ENCODE measurements at places on chromosomes 5 and 9.
A peak's percentile ranks its signal among the peaks of the same experiment; 100 is the strongest.

- no peak for DNase-seq
Measured at GRCh38 chr5:170542691-170543293, 39.0 kb downstream of the KCNIP1 start.

DNA sequence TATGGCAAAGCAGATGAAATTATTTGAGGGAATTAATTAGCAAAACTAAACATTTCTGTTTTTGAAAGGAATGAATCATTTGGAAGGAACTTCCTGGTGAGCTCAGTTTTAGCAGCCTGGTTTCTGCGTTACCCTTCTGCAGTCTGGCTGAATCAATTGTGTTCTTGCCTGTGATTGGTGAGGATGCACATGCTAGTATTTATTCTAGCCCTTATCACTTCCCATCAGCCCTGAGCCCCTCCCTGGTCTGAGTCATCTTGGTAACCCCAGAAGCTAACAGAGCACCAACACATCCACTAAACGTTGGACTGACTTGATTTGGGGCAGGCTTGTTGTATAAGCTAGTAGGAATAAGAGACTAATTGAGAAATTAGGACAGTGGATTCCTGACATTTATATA is 6.6 kb downstream of the TJP2 start:
- DNase-seq, result peak; percentile 97

GRCh38 chr5:1436036-1436435 is 9.2 kb downstream of the SLC6A3 start:
- no peak for DNase-seq

DNA sequence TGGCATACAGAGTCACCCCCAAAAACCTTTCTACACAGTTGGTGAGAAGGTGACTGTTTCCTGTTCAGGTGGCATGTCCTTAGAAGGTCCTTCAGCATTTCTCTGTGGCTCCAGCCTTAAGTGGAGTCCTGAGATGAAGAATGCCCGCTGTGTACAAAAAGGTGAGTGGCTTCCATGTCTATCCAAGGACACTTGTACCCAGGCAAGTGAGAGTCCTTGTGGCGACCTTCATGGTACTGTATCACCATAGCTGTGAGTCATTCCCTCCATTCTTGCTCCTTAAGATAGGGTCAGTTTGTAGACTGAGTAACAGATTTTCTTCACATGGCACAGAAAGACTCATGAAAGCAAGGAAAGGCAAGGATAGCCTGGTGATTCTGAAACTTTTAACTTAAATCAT is 63.1 kb downstream of the C7 start:
- no peak for DNase-seq

DNA sequence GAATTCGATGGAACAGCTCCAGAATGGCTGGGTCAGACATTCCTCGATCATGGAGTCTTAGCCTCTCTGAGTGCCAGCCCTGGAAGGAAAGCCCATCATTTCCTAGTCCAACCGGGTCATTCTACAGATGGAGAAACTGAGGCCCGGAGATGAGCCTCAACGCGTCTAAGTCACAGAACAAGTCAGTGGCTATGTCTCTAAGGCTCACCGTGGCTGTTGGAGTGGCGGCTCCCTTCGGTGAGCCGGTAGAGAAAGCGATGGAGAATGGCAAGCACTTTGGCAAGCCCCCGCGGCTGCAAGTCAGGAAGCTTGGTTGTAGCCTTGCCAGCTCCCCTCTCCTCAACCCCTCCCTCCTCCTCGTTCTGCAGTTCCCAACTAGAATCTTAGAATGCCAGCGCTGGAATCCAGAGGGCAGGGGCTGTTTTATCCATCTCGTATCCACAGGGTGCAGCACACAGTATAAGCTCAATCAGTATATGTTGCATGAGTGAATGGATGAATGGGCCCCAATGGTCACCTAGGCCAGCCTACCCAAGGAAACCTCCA is 438 bp upstream of the ARSI start:
- DNase-seq, result no peak

- DNase-seq, result no peak
Measured at GRCh38 chr5:159990506-159990905, 18.4 kb upstream of the TTC1 start.

GRCh38 chr5:154284433-154284832 is 93.9 kb downstream of the GALNT10 start:
- DNase-seq, result no peak

GRCh38 chr5:77022511-77023417 is 7.4 kb upstream of the AGGF1 start:
- DNase-seq, result no peak

DNA sequence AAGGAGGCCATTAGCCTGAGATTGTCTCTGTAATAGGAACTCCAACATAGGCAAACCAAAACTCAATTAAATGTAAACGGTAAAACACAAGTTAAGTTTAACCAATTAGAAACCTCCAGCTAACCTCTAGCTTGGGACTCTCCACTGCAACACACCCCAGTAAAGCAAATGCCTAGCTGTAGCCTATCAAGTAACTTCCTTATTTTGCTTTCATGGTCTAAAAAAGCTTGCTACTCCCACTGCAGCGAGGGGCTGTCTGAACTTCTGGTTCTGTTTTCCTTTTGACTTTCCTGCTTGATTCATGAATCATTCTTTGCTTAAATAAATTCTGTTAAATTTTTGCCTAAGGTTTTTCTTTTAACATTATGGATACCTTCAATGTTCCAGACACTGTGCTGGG is 24.4 kb upstream of the C5orf46 start:
- no peak for DNase-seq

GRCh38 chr9:126698756-126699155 is 85.0 kb downstream of the LMX1B start:
- no peak for DNase-seq

GRCh38 chr5:19125956-19126713 is 861.9 kb downstream of the CDH18 start:
- no peak for DNase-seq

GRCh38 chr5:158908425-158909220 is 191.1 kb downstream of the EBF1 start:
- no peak for DNase-seq

- DNase-seq, result no peak
Measured at GRCh38 chr9:71025201-71025600, 96.2 kb downstream of the TRPM3 start.

DNA sequence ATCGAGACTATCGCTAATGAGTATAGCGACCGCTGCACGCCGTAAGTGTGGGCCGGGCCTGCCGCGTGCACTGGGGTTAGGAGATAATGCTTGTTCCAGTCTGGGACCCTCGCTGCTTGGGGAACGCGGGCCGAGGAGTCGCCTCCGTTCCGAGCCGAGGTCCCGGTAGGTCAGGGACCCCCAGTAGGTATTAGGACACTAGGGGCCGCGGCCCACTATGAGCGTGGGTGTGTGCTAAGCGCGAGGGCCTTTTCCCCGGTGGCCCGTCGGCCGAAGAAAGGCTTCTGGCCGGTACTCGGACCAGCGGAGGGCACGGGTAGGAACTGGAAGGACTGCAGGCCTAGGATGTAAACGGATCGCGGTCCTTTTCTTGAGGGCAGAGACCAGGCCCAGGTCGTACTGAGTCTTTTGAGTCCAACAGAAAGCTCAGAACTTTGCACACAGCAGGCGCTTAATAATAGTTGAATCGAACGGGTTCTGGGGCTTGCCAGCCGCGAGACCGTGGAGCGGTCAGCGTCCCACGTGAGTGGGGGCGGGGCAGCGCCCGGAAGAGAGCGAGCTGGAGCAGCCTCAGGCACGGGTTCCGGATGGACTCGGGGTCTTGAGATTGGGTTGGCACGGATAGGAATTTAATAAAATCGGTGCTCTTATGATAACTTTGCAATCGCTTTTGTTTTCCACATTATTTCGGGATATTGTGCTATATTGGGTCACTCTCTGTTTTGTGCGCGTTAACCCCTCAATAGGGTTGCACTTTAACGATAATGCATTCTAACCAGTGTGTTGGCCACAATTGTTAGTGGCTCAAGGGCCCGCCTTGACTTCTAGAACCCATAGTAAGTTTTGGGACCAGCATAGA is 733 bp downstream of the HSPA4 start:
- peak; percentile 67 for DNase-seq

DNA sequence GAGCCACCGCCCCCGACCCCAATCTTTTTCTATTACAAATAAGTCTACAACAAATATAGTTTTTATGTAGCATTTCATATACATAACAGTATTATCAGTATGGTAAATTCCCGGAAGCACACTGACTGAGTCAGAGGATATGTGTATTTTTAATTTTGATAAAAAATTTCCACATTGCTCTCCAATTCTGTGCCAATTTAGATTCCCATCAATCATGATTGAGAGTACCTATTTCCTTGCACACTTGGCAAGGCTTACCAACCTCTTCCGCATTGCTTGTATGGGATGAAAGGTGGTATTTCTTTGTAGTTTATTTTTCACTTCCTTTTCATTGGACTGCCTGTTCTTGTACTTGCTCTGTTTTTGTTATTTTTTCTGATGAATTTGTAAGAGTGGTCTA is 204.6 kb downstream of the RFX3 start:
- no peak for DNase-seq

DNA sequence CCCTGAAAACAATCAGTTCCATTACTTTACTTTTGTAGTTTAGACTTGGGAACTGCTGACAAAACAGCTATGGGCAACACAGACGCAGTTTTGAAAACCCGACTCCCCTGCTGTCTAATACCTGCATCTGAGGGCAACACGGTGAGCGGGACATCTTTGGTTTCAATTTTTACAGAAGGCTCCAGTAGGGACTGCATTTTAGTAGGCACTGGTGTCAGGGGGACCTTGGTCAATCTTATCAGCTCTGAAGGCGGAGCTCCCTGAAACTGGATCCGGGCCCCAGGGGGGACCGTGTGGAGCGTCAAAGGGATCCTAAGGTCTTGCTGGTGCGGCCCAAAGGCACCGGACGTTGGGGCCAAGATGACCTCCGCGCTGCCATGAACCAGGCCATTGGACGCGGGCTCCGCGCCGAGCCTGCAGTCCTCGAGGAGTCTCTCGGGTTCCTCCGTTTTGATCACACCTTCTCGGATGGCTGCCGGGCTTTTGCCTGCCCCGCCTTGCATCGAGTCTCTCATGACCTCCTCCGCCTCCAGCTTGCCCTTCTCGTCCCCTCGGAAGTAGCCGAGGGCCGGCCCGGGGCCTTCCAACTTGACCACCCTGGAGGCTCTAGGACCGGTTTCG is 1.1 kb downstream of the SOX30 start:
- DNase-seq, result no peak

DNA sequence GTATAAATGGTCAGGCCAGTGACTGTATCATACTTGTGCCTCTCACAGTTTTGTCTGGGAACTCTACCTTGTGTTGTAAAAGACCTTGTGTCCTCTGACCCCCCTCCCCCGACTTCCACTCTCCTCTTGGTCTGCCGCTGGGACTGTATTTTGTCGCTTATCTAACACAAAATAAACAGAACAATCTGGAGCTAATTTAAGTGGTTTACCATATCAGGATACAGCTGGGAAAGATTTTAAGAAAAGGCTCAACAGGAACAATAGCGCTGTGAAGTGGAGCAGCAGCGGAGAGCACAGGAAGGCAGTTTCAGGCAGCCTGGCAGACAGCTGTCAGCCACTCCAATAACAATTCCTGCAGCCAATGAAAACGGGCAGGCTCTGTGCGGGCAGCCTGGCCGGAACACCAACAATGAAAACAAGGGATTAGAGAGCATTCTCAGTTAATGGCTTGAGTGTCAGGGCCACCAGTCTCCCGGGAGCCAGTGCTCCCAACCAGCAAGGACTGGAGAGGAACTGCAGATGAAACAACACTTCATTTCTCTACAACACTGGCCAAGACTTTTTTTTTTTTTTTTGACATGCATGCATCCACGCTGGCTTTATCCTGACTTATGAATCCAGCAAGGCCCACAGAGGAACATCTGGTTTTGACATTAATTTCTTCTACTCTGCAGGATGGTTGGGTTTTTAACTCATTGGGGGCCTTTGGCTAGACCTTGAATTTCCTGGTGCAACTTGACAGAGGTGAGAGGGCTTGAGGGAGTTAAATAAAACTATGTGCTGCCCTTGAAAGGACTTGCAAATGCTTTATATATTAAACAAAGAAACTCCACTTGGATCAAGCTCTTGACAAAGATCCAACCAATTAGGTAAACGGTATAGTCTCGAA is 76.7 kb downstream of the ARSB start:
- peak; percentile 13 for DNase-seq

DNA sequence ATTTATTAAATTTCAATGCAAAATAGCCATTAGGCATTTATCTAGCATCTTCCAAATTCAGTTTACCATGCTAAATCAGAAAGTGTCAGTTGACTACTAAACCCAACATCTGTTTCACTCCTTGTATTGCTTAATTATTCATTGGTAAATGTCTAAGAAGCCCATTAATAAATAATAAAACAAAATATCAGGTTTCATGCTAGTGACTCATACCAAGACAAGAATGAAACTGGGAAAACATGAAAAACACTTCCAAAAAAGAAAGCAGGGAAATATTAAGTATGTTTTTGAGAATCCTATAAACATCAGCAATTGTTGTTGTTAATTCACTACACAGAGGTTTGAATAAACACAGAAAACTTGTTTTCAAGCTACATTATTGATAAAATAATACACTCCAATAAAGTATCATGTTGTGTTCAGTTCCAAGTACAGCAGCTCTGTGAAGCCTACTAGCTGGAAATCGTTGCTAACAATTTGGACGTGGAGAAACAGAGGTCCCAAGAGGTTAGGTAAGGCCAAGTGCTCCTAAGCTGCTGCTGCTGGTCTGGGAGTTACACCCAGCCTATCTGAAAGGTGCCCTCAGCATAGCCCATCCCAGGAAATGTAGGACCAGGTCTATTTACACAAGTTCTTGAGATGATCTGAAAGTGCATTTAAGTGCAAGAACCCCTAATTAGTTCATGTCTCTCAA is 78.8 kb downstream of the GNAQ start:
- peak; percentile 16 for DNase-seq

DNA sequence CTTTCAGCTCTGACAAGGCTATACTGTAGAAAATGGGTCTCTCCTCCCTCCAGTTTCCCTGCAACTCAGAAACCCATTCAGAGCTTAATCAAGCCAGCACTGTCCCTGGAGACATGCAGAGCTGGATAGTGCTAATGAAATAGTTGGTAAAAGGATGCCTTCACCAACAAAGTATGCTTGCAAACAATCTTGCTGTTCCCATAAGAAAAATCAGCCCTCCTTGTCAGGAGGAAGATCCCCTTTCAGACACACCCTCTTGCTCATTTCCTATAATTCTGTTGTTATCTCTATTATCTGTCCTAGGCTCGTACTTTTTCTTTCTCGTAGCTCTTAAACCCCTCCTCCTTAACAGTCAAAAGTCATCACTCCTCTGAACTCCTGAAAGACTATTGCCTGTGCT is 9.9 kb upstream of the OSMR start:
- no peak for DNase-seq

GRCh38 chr5:127519527-127519926 is 2.1 kb downstream of the PRRC1 start:
- no peak for DNase-seq

GRCh38 chr9:123541411-123541810 is 185.4 kb downstream of the CRB2 start:
- DNase-seq, result peak; percentile 43

DNA sequence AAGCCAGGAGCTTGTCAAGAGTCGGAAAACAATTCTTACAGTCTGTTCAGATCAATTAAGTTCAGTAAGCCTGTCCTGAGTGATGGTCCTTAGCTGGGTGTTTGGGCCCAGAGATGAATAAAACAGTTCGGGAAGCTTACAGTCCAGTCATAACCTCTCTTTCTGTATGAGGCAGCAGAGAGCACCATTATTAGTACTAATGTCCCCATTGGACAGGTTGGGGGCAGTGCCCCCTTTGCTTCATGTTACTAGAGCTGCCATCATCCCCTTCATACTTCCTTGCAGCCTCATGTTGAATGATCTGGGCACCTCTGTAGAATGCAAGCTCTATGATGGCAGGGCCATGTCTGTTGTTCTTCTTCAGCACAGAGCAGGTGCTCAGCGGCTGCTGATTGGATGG is 9.8 kb downstream of the DOCK2 start:
- no peak for DNase-seq

- DNase-seq, result no peak
Measured at GRCh38 chr5:145493435-145493834, 341.7 kb downstream of the PRELID2 start.

Measured in kidney tubule cell (primary cell).